ENCODE measurements at places on chromosomes 12 and 14.

DNA sequence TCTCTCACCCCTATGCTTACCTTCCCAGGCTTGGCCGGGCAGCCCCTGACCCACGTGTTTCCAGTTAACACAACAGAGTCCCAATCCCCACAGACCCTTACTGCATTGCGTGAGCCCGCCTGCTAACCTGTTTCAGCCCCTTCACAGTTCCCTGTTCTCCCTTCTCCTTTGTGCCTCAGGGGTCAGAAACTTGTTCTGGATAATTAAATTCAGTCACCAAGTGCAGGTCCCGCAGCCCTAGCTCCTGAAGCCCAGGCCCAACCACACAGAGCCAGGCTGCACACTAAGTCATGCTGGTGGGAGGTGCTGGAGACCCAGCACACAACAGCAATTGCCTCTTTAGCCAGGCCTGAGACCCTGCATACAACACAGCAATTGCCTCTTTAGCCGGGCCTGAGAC is 9.6 kb downstream of the ISM2 start:
- DNase-seq = no peak

DNA sequence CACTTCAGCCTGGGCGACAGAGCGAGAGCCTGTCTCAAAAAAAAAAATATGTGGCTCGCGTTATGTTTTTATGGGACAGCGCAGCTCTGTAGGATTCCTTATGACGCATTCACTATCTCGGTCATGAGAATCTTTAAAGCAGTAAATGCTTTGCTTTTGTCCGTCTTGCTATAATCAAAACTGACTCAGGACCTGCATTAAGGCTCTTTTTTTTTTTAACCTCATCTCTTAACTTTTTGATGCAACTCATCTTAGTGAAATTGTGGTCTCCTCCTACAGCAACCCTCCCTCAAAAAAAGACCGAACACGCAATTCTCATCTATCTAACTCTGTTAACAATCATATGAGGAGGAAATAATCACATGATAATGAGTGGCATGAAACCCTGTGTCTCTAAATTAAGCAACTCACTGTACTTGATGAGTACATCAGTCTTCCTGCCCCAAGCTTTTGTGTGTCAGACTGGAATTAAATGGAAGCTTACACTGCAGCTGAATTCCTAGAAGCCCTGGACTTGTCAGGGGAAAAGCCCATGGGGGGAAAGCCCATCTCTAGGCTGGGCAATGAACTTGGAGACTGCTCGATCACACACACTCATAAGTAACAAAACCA is 4.3 kb downstream of the P2RX4 start:
- peak; percentile 68 for DNase-seq

DNA sequence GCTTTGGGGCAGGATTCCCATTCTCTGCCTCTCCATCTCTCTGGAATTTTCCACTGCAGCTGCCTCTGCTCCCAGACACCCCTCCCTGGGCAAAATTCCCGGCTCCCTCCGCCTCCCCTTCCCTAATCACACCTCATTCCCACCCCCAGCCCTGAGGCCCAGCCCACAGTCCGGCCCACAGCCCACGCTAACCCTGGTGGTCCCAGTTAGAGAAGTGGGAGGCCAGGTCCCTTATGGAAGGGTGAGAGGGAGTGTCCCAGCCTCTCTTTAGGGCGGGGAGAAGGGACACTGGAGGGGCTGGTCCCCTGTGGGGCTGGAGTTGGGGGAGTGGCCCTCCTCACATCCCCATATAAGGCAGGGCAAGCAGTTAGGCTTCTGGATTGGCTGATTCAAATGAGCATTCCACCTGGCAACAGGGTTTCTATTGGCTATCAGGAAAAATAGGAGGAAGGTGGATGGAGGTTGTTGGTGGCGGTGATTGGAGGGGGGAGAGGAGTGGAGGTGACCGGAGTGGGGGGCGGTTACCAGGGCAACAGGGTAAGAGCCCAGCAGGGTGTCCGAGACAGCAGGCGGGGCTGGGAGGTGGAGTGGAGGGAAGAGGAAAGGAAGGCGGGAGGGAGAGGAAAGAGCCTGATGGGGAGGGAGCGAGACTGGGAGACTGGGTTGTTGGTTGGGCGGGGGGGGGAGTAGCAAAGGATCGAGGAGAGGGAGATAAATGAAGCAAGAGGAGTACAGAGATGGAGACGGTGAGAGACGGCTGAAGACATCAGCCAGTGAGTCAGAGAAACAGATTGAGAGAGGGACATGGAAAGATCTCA is 1.9 kb upstream of the PTMS start:
- peak; percentile 78 for DNase-seq

- DNase-seq = no peak
These were observed 4.2 kb downstream of the PPTC7 start for GRCh38 chr12:110578694-110579534.

GRCh38 chr12:73892201-73892600 is 645.4 kb upstream of the ATXN7L3B start:
- no peak for DNase-seq

GRCh38 chr12:29662734-29663323 is 120.9 kb downstream of the TMTC1 start:
- no peak for DNase-seq

- no peak for DNase-seq
These were observed 8.1 kb upstream of the PPP1R1A start for GRCh38 chr12:54596526-54596946.

GRCh38 chr12:65953631-65954030 is 129.3 kb downstream of the HMGA2 start:
- no peak for DNase-seq

- no peak for DNase-seq
These were observed 235.9 kb downstream of the CHST11 start for GRCh38 chr12:104692557-104693218.

GRCh38 chr12:54019924-54020590 is 8.2 kb upstream of the HOXC6 start:
- DNase-seq = no peak

- DNase-seq = no peak
These were observed 191.3 kb downstream of the STXBP6 start for GRCh38 chr14:24858684-24859083.

GRCh38 chr12:66514581-66514980 is 164.3 kb downstream of the GRIP1 start:
- DNase-seq = no peak

GRCh38 chr14:94598816-94599655 is 13.2 kb upstream of the SERPINA3 start:
- DNase-seq = no peak

GRCh38 chr14:28254768-28255167 is 511.8 kb upstream of the FOXG1 start:
- DNase-seq = no peak

- DNase-seq = no peak
These were observed 611.0 kb downstream of the FSCB start for GRCh38 chr14:43896044-43896443.

GRCh38 chr12:47107926-47108325 is 28.2 kb upstream of the AMIGO2 start:
- DNase-seq = no peak

DNA sequence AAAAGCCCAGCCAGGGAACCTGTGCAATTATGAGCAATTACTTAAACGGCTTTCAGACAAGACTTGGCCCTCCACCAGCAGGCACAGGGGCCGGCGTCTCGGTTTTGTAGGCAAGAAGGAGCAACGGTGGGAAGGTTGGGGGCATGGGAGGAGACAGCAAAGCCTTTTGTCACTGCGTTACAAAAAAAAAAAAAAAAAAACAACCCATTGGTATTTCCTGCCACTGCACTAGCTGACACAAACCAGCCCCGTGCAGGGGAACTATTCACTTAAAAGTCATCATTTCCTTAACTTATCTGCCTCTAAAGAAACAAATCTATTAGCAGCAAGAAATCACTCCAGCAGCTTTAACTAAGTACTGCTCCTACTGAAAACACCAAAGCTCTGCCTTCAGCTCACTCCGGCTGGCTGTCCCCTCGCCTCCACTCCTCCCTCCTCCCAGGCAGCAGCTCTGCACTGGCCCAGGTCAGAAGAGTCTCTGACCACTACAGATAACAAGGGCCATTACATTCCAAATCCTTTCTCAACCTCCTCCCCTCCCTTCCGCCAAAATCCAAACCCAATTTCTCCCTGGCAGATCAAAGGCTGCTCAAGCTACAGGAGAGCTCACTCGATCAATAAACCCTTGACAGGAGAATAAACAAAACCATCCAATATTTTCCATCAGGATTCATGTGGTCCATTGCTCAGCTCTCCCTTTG is 105.2 kb upstream of the CDKN3 start:
- DNase-seq = no peak

DNA sequence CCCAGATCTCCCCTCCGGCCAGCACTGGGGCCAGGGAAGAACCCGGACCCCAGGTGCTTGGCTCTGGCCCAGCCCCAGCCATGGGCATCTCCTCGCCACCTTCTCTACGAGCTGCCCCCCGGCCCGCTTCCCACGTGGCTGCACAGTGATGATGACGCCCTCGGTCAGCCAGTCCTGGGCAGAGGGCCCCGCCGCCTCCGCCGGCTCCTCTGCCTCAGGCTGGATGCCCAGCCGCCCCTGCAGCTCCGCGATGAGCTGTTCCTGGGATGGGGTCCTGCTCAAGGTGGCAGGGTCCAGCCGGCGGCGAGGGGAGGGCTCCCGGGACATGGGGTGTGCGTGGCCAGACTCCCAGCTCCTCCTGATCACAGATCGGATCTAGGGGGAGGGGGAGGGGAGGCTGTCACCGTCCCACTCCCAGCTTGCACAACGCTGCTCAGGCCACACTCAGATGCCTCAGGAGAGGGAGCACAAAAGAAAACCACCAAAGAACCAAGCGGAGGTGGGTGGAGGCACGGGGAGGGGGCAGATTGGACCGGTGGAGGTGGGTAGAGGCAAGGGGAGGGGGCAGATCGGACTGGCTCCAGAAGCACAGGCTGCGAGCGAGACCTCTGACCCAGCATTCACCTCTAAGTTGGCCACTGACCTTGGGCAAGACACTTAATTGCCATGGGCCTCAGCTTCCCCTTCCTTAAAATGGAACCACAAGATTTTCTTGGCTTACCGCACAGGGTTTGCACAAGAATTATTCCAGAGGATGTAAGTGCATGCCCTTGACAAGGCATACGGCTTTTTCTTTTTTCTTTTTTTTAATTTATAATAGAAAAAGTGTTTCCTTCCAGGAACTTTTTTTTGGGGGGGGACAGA is 16.1 kb upstream of the RPLP0 start:
- no peak for DNase-seq

DNA sequence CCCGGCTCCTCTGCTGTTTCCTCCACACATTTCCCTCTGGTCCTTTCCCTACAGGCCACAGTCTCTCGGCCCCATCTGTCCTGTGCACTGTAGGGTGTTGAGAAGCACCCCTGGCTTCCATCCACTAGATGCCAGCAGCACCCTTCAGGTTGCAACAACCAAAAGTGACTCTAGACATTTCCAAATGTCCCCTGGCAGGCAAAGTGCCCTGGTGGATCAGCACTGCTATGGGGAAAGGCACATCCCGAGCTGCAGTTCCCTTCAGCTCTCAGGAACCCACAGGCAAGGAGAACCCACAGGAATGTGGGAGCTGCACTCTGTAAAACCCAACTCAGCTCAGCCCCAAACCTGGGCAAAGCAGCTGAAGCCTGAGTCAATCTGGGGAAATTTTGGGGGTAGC is 77.0 kb downstream of the RBM19 start:
- no peak for DNase-seq

DNA sequence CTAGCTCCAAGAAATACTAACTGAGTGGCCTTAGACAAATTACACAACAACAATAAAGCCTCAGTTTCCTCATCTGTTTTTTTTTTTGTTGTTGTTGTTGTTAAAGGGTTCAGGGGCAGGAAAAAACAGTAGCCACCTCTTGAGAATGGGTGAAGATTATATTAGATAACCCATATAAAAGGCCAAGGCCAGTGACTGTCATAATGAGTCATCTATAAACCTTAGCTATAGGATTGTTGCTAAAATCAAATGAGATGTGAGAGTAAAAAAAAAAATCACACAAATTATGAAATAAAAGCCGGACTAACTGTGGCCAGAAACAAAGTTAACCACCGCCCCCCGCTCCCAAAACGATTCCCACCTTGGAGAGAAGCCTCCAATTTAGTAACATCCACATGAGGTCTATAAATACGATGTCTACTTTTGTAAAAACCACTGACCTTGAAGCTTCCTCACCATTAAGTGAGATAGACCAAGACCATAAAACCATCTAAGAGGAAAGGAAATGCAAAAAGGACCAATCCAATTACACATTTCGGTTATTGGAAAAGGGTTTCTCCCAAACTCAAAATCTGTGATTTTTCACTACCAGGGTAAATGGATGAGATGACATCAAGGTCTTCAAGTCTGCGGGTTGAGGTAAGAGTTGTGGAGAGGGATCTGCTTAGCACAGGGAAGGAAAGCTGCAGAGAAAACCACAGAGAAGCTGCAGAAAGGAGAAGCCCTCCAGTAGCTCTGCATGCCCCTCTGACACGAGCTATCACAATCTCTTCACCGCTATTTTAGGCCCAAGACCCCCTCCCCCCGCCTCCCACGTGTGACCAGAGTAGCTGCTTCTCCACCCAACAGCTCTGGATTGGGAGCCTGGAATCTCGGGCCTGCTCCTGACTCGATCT is 1.0 kb downstream of the NAA25 start:
- peak; percentile 47 for DNase-seq

DNA sequence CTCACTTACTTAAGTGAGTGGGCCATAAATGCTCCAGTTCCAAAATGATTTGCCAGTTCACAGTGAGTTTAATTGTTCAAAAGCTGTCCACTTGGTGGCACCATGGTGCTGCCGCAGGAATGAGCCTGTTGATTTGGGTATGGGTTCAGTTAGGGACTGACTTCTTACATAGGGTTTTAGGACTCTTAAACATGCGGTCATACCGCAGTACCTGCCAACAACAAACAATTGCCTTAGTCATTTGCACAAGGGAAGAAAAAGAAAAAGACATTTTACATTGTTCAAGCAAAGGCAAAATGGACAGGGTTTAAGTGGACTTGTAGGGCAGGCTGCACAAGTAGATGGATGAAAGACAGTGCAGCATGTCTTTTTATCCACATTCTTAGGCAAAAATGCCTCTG is 80.0 kb upstream of the DBX2 start:
- no peak for DNase-seq

DNA sequence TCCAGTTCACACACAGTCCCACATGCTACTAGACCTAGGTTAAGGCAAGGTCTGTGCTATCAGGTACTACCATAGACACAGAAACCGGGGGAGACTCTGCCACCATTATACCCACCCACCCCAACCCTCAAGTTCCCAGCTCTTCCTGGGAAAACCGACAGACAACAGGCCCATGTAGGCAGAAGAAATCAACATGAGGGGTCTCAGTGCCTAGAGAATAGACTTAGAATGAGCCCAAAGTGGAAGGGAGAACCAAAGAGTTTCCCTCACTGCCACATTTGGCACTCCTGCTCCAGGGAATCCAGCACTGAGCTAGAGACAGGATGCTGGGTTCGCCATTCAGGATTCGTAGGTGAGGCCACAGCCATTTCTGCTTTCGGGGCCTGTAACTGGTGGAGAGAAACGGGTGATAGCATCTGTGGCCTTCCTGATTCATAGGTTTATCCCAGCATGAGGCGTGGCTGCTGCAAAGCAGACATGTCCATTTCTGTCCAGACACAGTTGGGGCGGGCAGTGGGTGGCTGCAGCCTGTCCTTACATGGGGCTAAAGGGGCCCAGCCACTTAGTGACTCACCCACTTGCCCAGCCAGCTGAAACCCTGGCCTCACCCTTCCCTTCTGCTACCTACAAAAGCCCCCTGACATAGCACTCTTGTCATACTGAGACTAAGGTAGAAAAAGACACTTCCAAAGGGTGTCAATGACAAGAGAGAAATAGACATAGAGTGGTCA is 69.4 kb downstream of the IRF2BPL start:
- no peak for DNase-seq

Measured in bone marrow (tissue), 2 donors.